ENCODE measurements at places on chromosomes 5 and 9.
A peak's percentile ranks its signal among the peaks of the same experiment; 100 is the strongest.

GRCh38 chr9:38031594-38031993 lies 37.4 kb downstream of the SHB start:
- no peak for DNase-seq

DNA sequence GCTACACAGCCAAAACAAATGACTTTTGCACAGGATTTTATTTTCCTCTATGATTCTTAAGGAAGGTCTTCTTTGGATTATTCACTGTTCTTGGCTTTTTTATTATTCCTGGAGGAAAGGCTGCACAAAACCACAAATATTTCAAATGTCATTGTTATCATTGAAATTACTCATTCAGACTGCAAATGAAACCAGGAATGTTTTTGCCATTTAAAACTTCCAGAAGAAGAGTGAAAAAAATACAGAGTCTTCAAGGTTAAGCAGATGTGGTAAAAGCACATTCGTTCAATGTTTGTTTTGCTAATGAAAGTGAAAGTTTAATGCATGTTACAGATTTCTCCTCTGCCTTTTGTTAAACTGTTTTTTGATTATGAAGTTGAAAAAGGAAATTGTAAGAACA lies 238.2 kb downstream of the TLE4 start:
- DNase-seq = peak; percentile 78

DNA sequence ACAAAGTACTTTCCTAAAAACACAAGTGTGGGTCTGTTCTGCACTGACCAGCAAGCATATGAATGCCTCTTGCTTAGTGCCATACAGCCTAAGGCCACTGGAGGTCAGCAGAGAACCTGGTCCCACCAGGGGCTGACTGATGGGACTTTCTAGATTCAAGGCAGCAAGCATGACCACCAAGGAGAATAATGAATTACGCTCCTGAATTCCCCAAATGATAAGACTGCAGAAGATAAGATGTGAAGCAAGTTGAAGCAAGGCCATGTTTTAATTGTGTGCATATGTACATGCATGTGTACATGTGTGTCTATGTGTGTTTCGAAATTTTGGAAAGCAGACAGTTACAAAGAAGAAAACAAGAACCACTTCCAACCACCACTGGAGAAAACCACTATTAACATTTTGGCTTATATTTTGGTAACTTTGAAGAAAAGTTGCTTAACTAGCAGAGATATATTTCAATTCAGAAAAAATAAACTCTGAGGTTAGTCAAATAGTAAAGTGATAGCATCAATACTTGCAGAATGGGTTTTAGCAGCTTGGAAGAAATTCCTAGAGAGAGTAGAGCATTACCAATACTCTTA lies 70.5 kb downstream of the ERP44 start:
- peak; percentile 42 for DNase-seq

- peak; percentile 46 for DNase-seq
These were observed 120.0 kb upstream of the CACNA1B start for GRCh38 chr9:137757613-137758029.

- peak; percentile 39 for DNase-seq
These were observed 69.0 kb downstream of the SLC28A3 start for GRCh38 chr9:84271531-84271900.

- no peak for DNase-seq
These were observed 29.9 kb upstream of the DMRTA1 start for GRCh38 chr9:22416692-22417060.

DNA sequence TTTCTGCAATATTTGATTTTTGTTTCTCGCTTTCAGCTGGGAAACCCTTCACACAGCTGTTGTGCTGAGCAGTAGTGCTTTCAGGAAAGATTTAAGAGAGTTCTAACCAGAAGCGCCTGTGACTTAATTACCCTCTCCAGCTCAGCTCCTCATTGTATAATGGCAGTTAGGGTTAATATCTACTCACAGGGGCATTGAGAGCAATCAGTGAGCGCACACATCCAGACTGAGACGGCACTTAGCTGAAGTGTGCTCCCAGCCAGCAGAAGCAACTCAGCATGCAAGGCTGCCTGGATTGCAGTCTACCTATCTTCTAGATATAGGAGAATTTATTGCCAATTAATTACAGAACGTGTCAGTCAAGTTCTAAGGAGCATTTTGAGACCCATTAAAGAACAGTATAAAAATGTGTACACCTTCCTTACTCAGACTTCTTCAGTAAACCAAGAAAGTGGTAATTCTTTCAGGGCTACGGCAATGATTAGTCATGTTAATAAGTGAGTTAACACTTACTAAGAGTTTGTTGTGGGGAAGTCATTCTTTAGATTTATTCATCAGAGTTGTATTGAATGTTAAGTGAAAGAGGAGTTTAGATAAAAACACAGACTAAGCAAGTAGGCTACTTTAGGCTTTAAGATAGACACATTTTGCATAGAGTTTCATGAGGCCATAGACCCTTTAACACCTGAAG lies 111.7 kb upstream of the PCAT7 start:
- no peak for DNase-seq

GRCh38 chr5:9429691-9430215 lies 116.1 kb downstream of the SEMA5A start:
- no peak for DNase-seq

DNA sequence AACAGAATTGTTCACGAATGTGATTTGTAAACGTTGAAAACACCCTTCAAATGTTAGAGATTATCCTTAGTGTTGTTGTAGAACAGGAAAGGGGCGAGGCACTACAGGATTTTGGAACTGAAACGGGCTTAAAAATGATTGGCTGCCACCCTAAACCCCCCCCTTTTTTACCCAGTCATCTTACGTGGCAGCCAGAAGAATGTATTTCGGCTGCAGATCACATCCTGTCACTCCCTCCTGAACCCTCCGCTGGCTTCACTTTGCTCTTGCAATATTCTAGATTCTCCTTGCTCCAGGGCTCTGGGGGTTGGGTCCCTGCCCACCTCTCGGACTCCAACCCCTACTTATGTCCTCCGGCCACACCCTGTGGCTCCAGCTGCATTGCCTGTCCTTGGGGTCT lies 13.9 kb upstream of the UNC5A start:
- DNase-seq = no peak

- DNase-seq = no peak
These were observed 513.6 kb downstream of the SLCO4C1 start for GRCh38 chr5:101782352-101783103.

DNA sequence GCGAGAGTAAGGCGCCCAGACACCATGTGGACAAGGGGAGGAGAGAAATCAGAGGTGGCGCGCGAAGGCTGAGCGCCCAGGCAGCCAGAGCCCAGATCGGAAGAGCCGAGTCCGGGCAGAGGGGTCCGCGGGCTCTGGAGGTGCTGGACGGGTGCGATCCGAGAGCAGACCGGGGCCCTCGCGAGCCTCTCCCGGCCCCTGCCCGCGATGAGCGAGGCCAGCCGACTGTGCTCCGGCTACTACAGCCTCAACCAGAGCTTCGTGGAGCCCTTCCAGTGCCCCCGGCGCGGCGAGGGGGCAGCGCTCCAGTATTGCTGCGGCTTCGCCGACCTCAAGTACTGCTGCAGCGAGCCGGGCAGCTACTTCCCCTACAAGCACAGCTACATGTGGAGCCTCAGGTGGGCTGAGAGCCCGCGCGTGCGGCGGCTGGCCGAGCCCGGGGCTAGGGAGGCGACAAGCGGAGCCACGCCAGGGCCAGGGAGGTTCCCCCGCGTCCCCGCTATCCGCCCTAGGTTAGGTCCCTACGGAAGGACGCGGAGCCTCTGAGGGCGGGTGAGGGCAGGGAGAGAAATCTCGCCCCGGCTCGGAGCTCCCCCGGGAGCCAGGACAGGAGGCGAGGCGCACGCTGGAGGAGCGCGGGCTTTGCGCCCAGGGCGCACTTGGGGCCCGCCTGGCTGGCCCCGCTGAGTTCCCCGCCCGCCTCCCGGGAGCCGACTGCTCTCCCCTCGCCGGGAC lies at the start of gene SHISAL2B:
TSS of gene SHISAL2B (plus strand) at position 87 of the 735 bp plus-strand sequence. CDS start at position 208, 121 bp downstream.
- no peak for DNase-seq

DNA sequence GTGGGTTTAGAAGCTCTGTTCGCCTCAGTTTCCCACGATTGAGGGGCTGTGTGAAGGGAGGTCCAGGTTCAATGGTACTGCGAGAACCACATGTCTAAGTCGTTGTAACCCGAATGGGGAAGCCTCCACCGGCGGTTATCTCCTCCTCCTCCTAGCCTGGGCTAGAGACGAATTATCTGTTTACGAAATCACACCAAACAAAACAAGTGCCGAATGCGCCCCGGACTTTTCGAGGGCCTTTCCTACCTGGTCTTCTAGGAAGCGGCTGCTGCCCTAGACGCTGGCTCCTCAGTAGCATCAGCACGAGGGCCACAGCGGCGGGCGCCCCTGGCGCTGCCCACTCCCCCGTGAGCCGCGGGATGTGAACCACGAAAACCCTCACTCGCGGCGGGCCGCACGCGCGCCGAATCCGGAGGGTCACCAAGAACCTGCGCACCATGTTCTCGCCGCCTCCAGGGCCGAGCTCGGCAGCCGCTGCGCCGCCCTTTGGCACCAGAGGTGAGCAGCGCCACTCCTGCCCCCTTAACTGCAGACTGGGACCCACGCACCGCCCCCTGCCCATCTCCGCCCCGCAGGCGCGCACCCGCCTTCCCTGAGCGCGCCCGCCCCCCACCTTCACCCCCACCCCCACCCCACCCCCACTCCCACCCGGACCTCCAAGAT lies at the start of gene CDKN2A:
TSS of gene CDKN2A (minus strand) at position 500 of the 663 bp plus-strand sequence.
- DNase-seq = no peak

DNA sequence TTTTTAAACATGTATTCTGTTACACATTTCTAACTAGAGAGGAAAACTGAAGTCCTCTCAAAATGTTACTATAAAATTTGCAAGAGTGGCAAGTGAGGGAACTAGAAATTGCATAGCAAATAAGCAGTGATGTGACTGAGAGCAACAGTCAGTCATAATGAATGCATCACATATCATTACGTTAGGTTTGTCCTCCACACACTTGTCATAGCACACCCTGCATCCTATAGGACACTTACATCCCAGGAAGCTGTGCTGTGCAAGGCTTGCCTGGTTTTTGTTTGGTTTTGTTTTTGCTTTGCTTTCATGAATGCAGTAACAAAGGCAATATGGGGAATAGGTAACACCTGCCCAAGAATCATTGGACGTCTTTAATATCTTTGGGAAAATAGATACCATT lies 10.8 kb downstream of the NFIB start:
- DNase-seq = no peak

- DNase-seq = peak; percentile 58
These were observed at the start of gene COL27A1 for GRCh38 chr9:114155263-114155994. TSS of gene COL27A1 (plus strand) at chr9:114155537. CDS start at chr9:114155951, 414 bp downstream.

GRCh38 chr9:78856144-78856543 lies 559.2 kb downstream of the PSAT1 start:
- no peak for DNase-seq

GRCh38 chr9:103427696-103428095 lies 432.6 kb downstream of the CYLC2 start:
- DNase-seq = no peak

DNA sequence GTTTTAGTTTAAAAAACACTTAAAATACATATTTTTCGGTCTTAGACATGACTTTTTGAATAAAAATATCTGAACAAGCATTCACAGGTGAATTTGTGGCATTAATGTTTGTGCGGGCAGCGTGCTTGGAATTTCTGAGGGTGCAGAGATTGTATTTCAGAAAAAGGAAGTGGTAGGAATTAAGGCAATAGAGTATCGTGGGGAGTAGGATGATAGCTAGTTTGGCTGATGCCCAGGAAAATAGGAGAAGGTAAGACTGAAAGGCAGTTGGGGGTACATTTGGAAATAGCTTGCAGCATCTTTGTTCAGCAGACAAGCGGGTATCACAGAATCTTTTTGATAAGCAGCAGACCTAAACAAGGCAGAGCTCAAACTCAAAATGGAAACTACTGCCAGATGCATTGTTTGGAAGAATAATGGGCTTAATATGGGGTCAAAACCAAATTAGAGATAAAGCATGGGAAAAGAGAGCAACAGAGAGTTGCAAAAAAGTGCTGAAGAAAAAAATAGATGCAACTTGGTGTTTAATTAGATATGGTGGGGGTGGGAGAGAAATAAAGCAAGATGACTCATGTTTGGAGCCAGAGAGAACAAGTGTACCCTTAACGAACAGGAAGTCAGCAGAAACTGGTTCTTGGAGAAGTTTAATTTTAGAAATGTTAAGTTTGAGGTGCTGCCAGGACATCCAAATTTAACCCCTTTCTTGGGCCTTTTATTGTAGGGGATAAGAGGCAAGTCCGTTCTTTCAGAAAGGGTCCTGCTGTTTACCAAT lies 85.7 kb upstream of the ARRDC3 start:
- DNase-seq = no peak

DNA sequence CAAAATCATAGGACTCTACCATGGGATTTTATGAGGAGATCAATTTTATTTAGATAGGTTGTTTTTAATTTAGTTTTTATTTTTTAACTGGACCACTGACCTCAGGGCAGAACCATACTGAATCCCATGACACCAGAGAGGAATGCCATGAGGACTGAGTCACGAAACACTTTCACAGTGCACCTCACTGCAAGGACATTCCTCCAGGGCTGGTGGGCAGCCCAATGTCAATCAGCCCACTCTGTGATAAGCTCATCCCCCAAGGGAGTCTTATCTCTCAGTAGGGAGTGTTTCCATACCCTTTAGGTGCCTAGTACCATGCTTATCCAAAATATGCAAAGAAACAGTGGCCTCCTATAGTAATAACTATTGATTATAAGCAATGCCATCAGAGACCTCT lies 224.5 kb upstream of the CDH6 start:
- no peak for DNase-seq

DNA sequence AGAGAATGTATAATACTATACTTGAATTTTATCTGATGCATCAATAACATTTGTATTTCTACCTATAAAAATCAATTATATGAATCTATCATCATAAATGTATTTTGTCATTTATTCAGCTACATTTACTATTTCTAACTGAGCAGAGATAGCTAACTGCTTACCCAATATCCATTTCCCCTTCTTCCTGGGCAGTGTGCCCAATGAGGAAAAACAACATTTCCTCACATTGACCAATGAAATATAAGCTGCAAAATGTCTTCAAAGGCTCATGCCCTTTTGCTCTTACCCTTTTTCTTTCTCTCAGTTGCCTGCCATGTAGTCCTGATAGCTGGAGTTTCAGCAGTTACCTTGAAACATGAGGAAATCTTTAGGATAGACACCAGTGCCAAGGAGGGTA lies 385.8 kb upstream of the PCSK5 start:
- no peak for DNase-seq

- no peak for DNase-seq
These were observed 13.6 kb downstream of the LPCAT1 start for GRCh38 chr5:1510151-1510561.

DNA sequence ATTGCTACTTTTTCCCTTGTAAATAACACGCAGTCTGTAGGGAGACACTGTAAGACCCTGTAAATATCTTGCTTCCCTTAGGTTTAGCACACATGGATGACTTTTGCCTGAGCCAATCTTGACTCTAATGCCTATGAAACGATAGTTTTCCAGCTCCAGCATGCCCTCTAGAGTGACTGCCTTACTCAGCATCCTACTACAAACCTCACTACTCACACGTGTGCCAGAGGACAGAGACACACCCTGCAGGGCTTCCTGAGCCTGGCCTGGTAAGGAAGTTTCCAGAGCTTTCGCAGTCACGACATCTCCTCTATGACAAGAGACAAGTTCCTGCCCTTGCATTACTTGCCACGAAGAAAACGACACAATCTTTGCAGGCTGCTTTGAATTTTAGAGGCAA lies 138.1 kb downstream of the ATPSCKMT start:
- DNase-seq = peak; percentile 51

GRCh38 chr5:168667301-168667840 lies 88.2 kb upstream of the PANK3 start:
- no peak for DNase-seq

- DNase-seq = no peak
These were observed 55.1 kb upstream of the LVRN start for GRCh38 chr5:115907177-115907576.

All from fibroblast of skin of left quadriceps (primary cell).